ENCODE measurements at places on chromosomes 5 and 9.

- no peak for DNase-seq
Observed at GRCh38 chr5:131634666-131634995, 398 bp downstream of the RAPGEF6 start.

DNA sequence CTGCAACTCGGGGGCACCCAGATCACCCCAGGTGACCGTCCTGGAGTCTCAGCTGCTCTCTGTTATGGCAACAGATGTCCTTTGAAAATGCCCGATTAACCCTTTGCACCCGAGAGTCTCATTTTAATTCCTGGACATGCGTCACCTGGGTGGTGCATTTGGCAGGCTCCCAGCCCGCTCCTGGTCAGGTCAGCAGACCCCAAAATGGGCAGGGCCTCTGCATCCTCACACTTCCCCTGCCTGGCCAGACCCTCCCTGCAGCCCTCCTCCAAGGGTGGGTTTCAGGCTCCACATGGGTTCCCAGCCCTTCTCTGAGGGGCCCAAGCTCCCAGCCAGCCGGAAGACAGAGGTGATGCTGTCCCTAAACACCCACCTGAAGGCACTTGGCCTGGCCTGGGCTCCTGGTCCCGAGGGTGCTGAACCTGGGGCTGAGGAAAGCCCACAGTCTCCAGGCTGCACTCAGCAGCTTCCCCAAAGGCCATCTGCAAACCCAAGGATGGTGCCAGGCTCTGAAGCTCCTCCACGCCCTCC is 69.4 kb downstream of the PSMB7 start:
- DNase-seq = no peak

GRCh38 chr5:80962630-80963520 is 2.7 kb downstream of the RASGRF2 start:
- DNase-seq = no peak

GRCh38 chr9:107638521-107639310 is 149.1 kb upstream of the KLF4 start:
- DNase-seq = no peak

DNA sequence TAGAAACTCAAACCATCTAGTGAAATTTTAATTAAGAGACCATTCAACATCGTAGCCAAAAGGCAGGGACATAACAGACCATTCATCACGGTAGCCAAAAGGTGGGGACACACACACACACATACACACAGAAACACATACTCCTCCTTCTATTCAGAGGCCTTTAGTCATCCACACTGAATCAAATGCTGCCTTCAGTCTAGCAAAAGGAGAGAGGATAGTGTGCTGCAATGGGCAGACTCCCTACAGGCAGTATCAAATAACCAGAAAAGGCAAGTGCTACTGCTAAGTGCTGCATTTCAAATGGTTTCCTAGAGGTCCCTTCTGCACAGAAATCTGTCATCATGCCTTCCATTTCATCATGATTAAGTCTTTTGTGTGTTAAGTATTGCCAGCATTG is 303.9 kb downstream of the TRIM32 start:
- no peak for DNase-seq

- DNase-seq = no peak
Observed at GRCh38 chr5:135318037-135318436, 81.0 kb downstream of the MACROH2A1 start.

GRCh38 chr5:112533362-112533761 is 114.3 kb upstream of the EPB41L4A start:
- no peak for DNase-seq

DNA sequence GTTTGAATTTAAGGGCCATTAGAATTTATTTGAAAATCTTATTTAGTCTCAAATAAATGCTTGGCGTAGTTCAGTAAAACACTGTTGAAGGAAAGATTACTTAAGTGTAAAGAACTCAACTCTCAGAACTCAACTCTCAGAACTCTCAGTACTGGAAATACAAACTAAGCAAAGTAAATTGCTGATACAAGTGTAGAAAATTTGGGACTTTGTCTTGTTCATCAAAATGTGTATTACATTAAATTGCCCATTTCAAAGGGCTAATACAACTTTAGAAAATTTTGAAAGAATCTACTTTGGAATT is 99.4 kb downstream of the CSNK1G3 start:
- DNase-seq = no peak

DNA sequence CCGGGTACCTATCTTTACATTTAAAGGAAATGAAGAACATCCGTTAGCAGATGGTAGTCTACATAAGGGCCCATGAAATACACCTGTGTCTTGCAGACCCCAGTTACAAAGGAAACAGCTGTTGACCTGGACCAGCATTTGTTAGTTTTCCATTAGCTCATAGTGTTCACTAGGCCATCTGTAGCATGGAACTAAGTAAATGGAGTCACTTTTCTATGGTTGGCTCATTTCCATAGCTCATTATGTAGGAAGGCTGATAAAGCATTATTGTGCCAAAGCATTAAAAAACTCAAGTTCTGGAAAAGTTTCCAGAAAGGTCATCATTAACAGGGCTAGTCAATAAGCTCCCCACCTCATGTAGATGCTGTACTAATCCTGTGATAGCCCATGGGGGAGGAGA is 62.1 kb downstream of the PCSK1 start:
- DNase-seq = no peak

DNA sequence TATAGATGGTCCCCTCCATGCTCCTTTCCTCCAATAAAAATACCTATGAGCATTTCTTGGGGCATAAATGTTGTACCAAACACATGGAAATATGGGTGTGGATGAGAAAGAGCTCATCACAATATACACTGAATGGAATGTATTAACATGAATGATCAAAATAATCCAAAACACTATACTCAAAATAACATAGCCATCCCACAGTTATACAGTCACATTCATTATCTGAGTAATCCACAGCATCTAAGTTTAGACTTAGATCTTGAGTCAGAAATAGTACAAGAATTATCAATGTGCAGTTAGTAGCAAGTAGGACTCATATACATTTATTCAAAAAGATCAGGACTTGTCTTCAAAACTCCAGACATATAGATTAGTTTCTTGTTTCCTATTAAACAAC is 175.2 kb upstream of the NREP start:
- DNase-seq = no peak

DNA sequence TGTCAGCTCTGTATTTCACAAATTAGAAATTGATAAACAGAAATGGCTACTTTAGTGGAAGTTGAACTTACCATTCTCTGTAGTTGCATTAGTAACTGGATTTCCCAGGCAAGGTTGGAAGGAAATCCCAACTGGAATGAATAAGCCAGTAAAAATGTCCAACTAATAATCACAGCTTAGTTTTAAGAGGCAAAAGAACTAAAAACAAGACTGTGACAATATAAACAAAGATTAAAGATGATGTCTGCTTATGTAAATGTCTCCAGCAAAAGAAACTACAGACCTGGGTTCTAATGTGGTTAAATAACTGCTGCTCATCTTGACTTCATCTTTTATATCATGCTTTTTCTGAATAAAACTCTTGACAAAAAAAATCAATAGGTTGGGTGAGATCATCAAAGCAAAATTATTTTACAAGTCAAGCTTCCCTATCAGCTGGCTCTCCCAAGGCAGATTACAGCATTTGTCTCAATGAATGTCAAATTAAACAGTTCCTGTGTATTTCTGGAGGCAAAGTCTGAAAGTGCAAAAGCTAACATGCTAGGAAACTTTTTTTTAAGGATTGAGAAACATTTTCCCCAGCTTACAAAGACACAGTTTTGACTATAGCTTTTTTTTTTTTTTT is 62.3 kb upstream of the HMHB1 start:
- no peak for DNase-seq

DNA sequence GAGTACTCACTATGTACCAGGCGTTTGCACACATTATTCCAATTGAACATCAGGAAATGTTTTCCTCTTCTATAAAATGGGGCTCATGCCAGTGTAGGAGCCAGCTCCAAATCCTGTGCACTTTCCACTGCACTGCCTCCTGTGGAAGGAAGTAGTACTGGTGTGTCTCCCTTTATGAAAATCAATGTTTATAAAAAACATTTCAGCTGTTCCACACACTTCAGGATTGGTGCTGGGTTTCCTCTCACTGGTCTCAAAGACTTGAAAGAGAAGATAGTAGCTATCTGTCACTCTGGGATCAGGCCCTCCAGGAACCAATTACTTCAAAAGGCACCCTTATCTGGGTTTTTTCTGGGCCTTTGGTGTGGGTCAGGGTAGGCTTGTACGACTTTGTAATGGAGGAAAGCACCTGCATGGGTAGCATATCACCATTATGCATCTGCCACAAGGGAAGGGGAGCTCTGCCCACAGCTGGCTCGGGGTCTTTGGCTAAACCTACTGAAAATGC is 32.5 kb downstream of the RAB14 start:
- DNase-seq = no peak

GRCh38 chr9:18692268-18692667 is 218.3 kb downstream of the ADAMTSL1 start:
- DNase-seq = no peak

DNA sequence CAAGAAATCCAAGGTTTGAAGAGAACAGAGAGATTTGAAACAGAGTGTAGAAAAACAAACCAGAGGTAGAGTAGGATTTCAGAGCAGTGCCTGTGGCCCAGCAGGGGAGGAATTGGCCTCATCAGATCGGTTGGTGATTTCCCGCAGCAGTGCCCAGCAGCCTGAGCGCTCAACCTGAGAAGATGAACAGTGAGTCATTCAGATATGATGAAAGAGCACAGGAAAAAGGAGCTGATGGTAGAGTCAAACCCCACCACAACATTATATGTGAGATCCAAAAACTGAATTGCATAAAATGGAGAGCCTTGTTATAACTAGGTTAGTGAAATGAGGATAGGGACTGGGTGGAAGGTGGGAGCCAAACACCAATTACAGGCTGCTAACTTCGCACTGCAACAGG is 248.9 kb downstream of the PIK3R1 start:
- no peak for DNase-seq

GRCh38 chr5:126492939-126493338 is 69.7 kb downstream of the GRAMD2B start:
- DNase-seq = no peak

- no peak for DNase-seq
Observed at GRCh38 chr9:74951725-74952151, 974 bp downstream of the C9orf40 start.

DNA sequence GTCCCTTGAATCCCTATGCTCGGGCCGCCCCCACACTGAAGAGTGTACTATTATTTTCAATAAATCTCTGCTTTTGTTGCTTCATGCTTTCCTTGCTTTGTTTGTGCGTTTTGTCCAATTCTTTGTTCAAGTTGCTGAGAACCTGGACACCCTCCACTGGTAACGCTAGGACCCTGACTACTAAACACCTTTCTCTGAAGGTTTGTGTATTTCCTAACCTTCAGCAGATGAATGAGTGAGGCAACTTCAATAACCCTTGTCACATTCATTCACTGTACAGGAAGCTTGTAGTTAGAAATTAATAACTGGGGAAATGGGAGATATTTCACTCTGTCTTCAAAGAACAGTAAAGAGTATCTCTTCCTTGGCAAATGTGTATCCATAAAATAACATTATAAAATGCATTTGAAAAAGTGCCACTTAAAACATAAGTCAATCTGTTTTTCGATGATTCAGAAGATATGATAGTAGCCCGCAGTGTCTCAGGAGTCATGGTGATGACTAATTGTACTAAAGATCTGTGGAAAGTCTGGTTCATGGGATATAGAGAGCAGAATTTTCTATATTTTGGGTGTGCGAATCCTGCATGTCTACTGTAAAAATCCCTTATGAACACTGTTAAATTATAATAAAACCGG is 43.2 kb upstream of the ANKH start:
- no peak for DNase-seq

DNA sequence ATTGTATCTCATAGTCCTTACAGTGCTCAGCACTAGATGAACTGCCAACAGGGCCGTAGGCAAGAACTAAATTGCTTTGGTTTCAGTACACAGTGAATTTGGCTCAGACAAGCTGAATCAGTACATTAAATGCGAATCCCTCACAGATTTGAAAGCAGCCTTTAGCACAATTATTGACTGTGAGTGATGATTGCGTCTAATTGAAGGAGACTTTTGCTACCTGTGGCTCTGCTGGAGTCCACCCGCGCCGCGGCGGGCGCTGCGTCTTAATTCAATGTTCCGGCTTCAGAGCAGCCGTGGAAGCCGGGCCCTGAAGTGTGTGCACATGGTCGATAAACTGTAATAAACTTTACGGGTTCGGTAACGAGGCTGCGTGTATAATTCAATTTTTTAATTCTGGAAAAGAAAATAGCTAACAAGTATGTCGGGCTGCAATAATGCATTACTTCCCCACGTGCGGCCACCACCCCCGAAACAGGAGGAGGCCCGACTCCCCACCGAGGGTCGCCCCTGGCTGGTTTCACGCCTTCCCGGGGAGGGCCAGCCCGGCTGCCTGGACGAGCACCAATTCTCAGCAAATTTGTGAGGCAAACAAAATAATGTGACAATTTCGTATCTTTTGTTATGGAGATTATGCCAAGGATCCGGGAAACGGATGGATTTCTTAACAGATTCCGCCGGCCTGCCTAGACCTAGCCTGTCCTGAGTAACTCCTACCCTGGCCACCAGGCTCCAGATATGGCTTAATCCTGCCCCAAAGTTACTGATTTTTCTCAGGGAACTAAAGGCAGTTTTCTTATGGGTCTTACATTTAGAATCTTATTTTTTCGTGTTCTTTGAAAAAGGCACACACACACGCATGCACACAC is 269.4 kb upstream of the IRX1 start:
- DNase-seq = no peak

- DNase-seq = no peak
Observed at GRCh38 chr5:134874831-134875655, 872 bp downstream of the TXNDC15 start.

- no peak for DNase-seq
Observed at GRCh38 chr5:4375640-4376039, 764.5 kb upstream of the ADAMTS16 start.

- no peak for DNase-seq
Observed at GRCh38 chr5:113232221-113232620, 202.6 kb downstream of the TSSK1B start.

GRCh38 chr5:138719811-138720210 is 33.4 kb upstream of the CTNNA1 start:
- DNase-seq = no peak

- no peak for DNase-seq
Observed at GRCh38 chr9:133428617-133429101, 6.5 kb downstream of the ADAMTS13 start.
